DMS 273 treated with DMSO at 0.1 percent for 48 hours (cell line): ENCODE measurements at places on chromosomes 2 and 18.

- DNase-seq, result no peak
Measured at GRCh38 chr2:239858179-239858578, 167.0 kb downstream of the NDUFA10 start.

- DNase-seq, result peak; percentile 67
Measured at GRCh38 chr2:158034198-158034866, 67.3 kb upstream of the UPP2 start.

GRCh38 chr18:6207116-6207515, 207.6 kb downstream of the L3MBTL4 start:
- DNase-seq, result no peak

DNA sequence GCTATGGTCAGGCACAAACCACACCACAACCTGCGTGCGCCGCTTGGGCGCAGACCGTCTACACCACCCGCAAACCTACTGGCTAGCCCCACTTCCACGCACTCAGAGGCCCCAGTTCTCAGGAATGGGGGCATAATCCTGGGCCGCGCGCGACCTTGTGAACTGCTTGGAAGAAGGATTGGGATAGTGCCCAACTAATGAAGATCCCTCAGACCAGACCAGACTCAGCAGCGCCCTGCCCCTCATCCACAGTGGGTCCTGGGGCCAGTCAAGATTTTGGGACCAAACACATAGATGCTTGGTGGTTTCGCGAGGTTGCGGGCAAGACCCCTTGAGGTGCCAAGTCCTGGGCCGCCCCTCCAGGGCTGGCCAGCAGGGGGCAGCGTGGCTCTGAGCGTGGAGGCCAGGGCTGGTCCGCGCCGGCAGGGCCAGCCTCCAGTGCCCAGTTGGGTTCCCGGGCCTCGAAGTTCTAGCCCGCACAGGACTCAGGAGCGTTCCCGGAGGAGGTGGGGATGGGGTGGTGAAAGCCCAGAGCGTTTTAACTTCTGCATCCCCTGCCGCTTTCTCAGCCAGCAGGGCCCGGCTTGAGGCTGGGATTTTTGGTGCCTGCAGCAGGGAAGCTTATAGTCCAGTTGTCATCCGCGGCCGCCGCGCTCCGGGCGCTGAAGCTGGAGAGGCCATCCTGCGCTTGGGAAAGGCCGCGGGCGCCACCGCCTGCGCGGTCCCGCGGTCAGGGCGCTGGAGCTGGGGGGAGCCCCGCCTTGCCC, 8.3 kb downstream of the OSR1 start:
- no peak for DNase-seq

DNA sequence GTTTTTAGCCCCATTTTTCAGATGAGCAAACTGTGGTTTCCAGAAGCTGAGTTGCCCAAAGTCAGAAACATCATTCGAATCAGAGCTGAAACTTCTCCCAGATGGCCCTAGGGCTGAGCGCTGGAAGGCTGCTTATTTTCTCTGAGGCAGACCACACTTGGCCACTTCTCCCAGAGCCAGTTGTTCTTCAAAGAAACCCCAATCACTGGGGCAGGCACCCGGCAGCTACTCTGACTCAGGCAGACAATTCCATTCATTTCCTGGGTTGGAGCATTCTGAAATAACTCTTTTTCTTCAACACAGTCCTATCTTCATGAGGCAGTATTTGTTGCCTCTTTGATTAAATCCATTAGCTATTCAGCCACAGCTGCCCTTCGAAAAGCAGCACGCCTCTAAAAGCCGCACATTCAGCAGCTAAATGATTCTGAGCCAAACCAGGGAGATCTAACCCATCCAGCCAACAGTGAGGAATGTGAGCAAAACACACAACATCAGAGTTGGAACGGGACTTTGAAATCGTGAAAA, 40.9 kb downstream of the LRATD1 start:
- no peak for DNase-seq

DNA sequence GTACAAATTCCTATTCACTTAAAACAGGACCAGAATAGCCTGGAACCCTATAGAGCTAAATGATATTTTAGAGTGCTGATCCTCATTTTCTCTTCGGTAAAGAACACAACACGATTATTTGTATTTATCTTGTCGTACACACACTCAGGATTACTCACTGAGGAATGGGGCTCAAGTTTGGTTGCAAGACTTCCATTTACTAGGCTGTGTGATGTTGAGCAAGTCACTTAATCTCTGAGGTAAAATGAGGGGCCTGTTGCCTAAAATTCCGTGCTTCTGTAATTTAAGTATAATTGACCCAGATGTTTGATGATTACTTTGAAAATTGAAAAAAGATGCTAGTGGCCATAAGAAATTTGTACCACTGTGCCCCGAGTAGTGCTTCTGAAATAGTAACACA, 42.6 kb upstream of the MAP4K3 start:
- no peak for DNase-seq

GRCh38 chr18:11668441-11669169, 20.5 kb upstream of the GNAL start:
- DNase-seq, result no peak

- no peak for DNase-seq
Measured at GRCh38 chr18:48934723-48935432, 15.9 kb downstream of the SMAD7 start.

- no peak for DNase-seq
Measured at GRCh38 chr2:205609113-205609512, 73.2 kb upstream of the NRP2 start.

- DNase-seq, result no peak
Measured at GRCh38 chr2:143183804-143184463, 54.7 kb downstream of the ARHGAP15 start.

DNA sequence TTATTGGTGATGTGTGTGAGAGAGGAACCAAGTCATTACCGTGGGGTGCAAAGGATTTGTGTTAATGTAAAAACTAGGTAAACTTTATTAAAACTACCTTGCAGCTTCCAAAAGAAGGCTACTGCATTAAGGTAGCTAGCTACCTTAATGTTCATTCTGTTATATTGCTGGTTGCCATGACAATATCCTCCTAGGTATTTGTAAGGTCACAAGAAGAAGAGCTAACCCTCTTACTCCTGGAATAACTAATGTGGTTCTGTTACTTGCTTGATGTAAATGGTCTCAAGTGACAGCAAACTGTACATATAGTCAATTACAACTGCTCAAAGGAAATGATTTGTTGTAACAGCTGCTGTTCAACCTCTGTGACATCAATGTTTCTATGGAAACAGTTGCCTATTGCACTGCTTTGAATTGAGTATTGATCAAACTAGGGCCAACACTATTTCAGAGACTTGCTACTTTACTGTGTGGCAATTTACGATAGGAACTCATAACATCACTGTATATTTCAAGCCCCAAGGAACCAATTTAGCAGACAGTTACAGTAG, 319.8 kb upstream of the HNRNPA3 start:
- DNase-seq, result no peak
